AG09319 (cell line): ENCODE measurements at places on chromosomes 2 and 18.

- DNase-seq, result no peak
Measured at GRCh38 chr2:165794536-165794928, 485 bp upstream of the GALNT3 start.

DNA sequence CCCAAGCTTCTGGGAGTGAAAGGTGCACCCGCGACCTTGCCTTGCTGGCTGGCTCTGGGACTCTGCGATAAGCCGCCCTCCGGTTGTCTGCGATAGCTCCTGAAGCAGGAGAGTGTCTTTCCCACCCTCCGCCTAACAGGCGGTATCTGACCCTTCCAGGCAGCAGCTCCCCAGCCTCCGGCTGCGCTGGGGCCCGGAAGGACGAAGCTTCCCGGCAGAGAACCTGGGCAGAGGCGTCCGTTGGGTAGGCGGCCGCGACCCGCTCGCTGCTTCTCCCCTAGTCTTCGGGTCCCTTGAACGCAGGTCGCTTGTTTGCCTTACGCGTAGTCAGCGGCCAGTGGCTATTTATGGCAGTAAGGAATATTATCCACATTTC is 446 bp upstream of the RHBDD1 start:
- no peak for DNase-seq

DNA sequence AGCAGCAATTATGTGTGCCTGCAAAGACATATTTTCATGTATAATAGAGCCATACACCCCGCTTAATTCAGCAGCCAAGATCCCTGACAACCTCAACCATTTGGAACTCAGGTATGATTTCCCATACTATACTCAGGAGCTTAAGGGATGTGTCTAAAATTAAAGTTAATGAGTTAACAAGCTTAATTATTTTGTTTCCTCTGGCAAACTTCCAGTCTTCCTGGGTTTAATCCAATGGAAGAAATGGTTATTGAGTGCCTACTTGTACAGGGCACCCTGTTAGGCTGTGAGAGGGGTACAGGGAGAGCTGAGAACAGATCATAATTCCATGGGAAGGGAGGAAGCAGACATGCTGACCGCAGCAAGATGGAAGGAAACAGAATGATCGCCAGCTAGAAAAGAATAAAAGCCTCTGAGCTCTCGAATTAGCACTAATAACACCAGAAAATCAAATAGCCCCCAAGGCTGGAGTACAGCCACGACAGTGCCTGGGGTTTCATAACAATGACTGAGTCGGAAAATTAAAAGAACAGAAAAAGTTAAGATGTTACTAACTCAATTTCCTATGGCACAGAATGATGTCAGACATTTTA is 20.8 kb upstream of the CEP68 start:
- no peak for DNase-seq

DNA sequence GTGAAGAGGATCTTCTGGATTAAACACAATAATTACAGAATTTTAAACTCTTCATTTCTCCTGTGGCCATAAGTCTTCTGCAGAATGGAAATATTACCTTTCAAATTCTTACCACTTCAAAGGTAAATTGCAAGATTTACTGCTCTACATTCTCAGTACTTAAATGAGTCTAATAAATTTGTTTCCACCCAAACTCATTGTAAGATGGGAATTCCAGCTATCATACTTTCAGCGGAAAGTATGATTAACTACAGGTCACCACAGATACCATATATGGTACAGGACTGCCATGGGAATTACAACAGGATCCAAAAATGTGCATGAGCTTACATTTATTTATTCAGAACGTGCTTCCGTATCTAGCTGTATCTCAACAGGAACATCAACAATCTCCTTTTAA is 3.1 kb downstream of the DSC3 start:
- no peak for DNase-seq

DNA sequence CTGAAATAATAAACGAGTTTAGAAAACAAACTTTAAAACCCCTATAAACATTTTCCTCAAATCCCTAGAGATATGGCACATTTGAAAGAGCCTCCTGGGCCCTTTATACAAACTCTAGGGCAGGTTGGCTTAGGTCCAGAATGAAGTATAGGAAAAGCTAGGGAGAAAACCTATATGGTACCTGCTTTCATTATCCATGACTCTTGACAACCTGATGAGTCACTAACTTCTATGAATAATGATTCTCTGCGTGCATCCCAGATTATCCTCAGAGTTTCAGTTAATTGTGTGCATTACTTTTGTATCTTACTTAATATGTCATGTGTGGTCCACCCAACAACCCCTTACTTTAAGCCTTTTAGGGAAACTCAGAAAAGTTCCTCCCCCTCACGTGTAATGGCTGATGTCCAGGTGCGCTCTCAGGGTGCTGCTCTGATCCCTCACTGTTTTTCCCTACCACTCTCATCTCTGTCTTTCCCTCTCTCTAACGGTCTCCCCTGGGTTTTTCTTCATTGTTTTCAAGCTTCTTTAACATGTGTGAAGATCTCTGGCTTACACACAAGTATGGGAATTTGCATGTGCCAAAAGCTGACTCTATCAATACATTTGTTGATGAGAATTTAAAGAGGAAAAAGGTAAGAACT is 78.5 kb downstream of the LRP1B start:
- no peak for DNase-seq

GRCh38 chr2:236309669-236310029 is 45.4 kb upstream of the ASB18 start:
- no peak for DNase-seq

- DNase-seq, result no peak
Measured at GRCh38 chr2:31675485-31675901, 94.8 kb upstream of the SRD5A2 start.

- no peak for DNase-seq
Measured at GRCh38 chr2:3178578-3179031, 199.0 kb downstream of the EIPR1 start.

DNA sequence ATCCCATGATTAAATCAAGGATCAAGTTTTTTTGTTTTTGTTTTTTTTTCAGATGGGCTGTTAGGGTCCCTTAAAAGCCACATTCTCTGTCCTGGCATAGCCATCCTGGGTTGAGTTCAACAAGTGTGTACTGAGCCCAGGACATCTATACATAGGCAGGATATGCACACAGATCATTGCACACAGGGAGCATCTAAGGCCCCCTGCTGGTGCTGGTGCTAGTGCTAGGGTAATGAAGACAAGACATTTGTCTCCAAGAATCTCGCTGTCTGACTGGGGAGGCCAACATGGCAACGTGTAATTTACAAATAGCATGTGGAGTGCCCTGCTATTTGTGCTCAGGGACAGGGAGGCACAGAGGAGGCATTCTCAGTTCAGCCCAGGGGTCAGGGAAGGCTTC is 124.5 kb downstream of the VAPA start:
- DNase-seq, result no peak

DNA sequence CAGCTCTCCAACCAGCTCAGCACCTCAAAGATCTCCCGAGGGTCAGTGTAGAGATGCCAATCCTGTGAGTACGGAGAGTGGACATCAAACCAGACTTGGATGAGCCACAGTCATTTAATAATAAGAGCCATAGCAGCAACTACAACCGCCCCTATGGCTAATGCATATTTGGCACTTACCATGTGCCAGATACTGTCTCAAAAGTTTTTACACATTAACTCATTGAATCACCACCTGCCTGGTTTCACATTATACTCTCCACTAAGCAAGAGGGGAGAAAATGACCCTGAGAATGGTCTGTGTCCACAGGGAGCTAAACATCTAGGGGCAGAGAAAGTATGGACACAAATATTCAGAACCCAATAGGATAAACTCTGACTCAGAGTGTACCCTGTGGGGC is 2.6 kb downstream of the CNPPD1 start:
- no peak for DNase-seq

DNA sequence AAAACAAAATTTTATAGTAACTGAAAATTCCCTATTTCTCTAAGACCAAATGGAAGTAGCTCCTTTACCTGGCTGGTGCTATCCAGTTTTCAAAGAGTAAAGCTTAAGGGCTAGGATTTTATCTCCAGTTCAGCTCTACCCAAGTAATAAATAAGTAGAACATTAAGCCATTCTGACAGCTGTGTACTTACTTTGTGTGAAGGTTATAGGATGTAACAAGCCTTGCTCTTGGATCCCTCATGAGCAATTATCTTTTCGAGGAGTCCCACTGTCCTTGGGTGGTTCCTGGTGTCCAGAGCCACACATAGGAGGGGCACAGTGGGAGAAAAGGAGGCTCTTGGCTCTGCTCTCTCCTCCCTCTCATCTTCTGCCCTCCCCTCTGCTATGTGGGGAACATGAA is 45.5 kb downstream of the KIF5C start:
- no peak for DNase-seq

DNA sequence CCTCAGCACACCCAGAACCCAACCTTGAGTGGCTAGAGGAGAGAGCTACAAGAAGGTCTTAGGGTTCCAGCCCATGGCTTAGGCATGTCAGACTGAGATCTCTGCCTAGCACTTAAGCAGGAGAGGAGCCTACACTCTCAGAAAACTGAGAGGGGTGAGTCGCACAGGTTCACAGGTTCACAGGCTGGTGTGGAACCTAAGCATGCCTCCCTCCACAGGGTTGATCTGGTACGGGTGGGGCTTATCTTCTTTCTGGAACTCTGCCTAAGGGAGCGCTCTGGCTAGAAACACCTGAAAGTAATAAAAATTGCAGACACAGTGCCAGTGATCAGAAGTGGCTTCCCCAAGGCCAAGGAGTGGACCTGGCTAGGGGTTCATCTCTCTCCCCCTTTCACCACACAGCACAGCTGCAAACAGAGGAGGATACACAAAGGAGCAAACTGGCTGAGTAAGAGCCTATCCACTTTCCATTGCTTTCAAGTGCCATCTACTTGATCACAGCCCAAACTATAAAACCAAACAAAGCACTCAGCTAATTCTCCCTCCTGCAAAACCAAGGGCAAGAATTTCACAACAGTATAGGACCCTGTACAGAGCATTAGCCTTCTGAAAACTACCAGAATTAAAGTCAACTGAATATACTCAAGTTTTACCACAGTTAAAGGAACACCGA is 481.9 kb upstream of the SETBP1 start:
- no peak for DNase-seq

- no peak for DNase-seq
Measured at GRCh38 chr2:122868646-122869275, 1113.3 kb downstream of the TSN start.

GRCh38 chr2:71944183-71944550 is 203.5 kb downstream of the CYP26B1 start:
- no peak for DNase-seq

DNA sequence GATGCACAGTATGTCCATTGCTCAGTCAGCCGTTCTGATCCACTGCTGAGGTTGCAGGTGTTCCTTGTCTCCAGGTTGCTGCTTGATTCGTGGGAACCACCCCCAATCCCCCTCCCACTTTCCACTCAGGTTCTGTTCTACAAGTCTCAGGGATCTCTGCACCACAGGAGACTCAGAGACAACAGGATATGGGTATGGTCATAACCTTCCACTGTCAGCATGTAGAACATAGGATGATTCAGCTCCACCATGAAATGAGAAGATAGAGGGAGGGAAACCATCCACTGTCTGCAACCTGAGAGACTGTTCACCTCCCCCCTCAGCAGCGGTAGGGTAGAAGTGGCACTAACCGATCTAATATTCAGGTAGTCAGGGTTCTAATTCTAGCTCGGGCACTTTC is 19.0 kb upstream of the KLF7 start:
- DNase-seq, result no peak

DNA sequence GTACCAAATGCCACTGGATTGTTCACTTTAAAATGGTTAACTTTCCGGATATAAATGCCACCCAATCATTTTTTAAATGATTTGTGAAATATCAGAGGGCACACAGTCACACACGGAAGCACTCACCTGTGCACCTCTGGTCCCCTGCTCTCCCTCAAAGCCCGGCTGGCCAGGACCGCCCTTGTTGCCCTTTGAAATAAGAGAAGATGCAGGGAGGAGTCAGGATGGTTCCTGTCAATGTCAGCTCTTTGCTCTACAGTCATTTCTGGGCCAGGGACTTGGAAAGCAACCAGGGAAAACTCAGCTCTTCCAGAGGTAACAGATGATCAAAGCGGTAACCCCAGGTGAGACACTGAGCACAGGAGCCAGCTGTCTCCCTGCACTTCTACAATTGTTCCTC is 60.7 kb downstream of the COL6A3 start:
- no peak for DNase-seq

DNA sequence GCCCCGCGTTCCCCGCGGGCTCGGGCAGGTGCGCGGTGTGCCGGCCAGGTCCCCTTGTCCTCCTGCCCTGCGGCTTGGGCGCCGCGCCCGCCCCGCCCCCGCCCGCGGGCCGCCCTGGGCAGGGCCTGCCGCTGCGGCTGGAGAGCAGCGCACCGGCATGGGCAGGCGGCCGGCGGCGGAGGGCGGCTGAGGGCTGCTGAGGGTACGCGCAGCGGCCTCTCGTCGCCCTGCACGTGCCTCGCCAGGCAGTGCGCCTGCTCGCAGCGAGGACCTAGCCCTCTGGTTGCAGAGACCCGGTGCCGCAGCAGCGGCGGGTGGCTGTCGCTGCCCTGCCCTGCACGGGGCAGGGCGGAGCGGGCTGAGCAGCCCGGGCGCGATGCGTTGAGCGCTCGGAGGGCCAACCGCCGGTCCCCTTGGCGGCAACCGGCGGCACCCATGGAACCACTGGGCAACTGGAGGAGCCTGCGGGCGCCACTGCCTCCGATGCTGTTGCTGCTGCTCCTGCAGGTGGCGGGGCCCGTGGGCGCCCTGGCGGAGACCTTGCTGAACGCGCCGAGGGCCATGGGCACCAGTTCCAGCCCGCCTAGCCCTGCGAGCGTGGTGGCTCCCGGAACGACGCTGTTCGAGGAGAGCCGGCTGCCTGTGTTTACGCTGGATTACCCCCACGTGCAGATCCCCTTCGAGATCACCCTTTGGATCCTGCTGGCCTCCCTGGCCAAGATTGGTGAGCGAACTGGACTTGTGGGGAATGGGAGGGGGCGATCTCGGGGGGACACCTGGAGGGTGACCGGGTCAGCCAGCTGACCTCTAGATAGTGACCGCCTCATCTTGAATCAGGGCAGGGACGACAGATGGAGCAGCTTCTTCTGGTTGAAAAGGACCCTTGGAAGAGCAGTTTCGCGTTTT is at the start of gene SLC9A2:
Gene SLC9A2, plus strand, starts transcription at position 140 of the 906 bp plus-strand sequence. Its CDS starts 296 bp downstream, at position 436.
- DNase-seq, result no peak

GRCh38 chr2:3355951-3356569 is 21.6 kb downstream of the EIPR1 start:
- DNase-seq, result no peak

- DNase-seq, result no peak
Measured at GRCh38 chr2:160603771-160604510, 110.3 kb upstream of the RBMS1 start.

GRCh38 chr18:67517444-67517765 is 885 bp upstream of the DSEL start:
- no peak for DNase-seq
